Renal cortex interstitium (tissue), 15 donors: ENCODE measurements at places on chromosomes 7 and 10. TPM values are rescaled to one million over a fixed set of nuclear protein-coding genes. Genes with fewer than 3 reads are reported as not detected.

The ELFN1 gene
- polyA plus RNA-seq = 14.8 TPM

- DNase-seq = no peak
Observed at GRCh38 chr10:89810908-89811525, 109.6 kb downstream of the KIF20B start.

The NXPH1 gene
- polyA plus RNA-seq = 0.06 TPM

DNA sequence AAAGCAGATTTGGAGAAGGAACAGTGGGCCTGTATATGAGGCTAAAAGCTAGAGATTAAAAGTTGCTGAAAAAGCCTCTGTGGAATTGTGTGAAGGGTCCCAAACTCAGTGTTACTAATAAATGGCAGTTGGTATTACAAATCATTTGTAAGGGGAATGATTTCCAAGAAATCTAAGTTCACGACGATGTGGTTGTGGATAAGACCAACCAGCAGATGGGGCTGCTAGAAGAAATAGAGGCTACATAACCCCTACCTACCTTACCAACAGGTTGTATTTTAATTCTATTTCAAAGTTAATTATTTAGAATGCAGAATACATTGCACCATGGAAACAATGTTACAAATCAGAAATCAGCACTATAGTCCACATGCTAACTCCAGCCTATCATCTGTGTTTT is 377.1 kb downstream of the HPSE2 start:
- DNase-seq = no peak
